Globus pallidus (tissue), 1 donor: ENCODE measurements at places on chromosomes 1 and 21.

DNA sequence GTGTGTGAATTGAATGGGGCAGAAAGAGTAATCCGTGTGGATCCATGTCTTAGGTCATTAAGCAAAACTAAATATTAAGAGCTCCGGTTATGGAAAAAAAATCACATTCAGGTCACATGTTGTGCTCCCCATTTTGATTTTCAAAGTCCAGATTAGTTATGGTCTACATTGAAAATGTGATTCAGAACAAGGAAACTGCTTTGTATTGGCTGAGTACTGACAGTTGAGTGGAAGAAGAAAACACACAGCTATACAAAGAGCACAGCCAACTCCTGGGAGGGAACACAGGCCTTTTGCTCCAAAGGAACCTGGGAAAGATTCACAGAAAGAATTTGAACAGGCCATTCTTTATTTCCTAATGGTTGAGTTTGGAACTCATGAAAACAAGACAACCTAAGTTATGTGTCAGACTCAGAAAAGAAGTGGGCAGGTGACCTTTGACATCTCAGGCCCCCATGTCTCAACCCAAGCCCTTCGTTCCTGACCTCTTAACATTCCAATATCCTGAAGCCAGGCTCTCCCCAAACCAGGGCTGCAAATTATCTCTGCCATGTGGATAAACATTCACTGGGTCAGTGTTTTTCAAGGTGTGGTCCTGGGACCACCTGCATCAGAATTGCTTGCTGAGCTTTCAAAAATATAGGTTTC lies 159.3 kb upstream of the LMO4 start:
- no peak for DNase-seq

DNA sequence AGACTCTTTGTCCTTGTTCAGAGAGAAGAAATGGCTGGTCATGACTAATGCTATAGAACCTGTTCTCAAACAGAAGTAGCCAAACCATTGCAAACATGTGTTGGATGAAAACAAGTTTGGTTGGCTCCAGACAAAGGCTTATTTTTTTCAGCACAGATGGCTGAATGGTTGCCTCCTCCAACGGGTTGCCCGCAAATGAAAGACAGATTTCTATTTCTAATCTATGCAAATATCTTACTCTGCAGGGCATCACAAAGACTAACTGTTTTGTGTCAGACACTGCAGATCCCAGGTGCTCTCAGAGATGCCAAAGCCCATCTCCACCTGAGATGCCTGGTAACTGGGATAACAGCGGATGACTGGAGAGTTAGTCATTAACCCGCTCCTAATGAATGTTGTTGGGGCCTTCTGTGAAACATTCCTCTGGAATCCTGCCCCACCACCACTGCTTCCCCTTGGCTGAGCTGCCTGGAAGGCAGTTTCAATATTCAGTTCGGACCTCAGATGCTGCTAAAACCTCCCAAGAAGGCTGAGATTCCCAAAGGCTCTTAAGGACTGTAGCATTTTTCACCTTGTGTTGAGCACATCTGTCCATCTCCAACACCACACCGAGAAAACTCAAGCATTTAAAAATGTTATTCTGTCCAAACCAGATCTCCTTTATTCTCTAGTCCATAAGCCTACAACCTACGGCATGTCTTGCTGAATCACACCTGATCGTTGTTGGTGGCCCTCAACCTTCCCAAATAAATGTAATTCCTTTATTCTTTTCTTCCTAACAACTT lies 104.4 kb downstream of the PTPN14 start:
- peak; percentile 52 for DNase-seq

DNA sequence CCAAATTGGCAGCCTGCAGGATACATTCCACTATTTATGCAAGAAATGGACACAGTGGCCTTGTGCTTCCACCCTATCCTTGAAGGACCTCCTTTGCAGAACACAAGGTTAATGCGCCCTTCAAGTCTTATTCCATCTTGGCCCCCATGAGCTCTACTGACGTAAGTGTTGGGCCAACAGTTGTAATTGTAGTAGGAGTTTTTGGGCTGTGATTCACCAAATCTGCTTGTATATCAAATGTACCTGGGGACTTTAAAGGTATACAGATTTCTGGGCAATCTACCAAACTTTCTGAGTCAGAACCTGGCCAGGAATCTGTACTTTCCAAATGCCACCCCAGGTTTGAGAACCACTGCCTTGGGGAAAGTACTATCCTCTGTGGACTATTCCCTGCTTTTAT lies 100.9 kb upstream of the MARK1 start:
- no peak for DNase-seq

GRCh38 chr21:27693376-27693775 lies 726.5 kb upstream of the ADAMTS5 start:
- no peak for DNase-seq

DNA sequence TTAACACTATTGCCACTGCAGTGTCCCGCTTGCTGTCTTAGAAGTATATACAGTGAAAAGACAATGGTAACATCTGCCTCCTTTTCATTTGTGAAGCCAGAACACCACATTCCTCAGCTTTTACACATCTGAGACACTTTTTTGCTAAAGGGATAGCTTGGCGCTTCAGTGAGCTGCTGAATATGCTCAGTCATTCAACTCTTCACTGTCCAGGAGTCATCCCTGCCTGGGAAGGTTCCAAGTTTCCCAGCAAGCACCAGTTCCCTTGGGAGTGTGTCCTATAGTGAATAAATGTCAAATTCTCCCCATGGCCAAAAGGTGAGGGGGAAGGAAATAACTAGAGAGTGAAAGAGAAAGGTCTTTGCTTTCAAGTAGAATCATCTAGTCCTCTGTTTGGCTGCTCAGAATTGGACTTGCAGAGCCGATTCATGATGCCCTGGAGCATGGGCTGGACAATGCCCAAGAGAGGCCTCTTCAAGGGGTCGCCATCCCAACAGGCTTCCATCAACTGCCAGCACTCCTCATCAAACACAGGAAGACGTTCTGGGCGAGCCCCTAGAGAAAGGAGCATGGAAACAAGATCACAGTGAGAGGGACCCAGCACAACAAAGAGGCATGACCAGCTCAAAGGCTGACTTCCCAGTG lies 25.5 kb upstream of the RBBP5 start:
- no peak for DNase-seq

GRCh38 chr1:70497152-70497551 lies 86.1 kb downstream of the CTH start:
- DNase-seq, result no peak

- DNase-seq, result no peak
Measured at GRCh38 chr1:66182551-66183178, 351.3 kb upstream of the SGIP1 start.

DNA sequence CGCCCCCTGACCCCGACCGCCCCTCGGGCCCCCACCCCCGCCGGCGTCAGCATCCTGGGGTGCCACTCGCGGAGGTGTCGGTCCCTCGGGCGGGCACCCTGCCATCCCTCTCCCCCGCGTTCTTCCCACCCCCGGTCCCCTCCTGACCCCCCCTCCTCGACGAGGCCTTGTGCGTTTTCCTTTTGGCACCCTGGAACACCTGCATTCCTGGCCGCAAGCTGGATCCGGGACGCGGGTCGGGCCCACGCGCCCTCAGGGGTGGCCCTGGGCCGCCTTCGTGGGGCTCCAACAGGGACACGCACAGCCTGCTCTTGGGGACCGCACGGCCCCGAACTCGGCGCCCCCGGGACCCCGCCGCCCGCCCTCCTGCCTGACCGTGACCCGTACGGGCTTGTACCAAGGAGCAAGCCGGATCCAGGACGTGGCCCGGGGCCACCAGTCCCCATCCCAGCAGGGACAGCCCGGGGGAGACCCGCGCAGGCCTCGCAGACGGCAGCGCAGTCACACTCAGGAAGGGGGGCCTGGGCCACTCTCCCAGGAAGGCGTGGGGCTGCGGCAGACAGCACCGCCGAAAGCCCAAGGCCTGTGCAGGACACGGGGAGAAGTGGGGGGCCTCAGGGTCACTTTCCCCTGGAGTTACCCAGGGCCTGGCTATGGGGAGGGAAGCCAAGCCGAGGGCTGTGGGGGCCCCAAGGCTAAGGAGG lies 579 bp upstream of the SLC19A1 start:
- DNase-seq, result no peak

DNA sequence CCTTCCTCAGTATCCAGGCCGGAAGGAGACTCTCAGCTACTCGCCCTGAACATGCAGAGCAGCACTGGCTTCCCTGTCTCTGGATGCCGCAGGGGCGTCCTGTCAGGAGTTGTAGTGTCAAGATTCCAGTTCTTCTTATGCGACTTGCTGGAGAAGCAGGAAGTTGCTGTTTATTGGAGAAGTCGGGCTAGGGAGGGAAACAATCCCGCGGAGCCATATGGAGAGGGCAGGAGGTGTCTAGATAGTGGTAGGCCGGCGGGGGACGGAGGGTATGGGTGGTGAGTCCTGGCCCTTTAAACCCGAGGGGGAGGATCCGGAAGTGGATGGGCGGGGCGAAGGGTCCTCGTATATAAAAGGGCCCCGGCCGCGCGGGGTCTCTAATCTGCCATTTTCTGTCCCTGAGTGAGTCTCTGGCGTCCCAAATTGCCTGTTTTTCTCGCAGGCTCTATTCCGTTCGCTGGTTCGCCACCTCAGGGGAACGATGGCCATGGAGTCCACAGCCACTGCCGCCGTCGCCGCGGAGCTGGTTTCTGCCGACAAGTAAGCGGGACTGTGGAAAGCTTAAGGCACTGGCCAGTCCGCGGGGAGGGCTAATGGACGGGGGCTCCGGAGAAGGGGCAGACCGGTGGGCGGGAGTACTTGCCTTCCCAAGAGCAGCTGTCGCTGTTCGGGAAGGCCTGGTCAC lies at the start of gene NASP:
Gene NASP (plus strand): TSS at position 376 of the 685 bp plus-strand sequence. CDS start 106 bp downstream, at position 482.
- peak; percentile 89 for DNase-seq

DNA sequence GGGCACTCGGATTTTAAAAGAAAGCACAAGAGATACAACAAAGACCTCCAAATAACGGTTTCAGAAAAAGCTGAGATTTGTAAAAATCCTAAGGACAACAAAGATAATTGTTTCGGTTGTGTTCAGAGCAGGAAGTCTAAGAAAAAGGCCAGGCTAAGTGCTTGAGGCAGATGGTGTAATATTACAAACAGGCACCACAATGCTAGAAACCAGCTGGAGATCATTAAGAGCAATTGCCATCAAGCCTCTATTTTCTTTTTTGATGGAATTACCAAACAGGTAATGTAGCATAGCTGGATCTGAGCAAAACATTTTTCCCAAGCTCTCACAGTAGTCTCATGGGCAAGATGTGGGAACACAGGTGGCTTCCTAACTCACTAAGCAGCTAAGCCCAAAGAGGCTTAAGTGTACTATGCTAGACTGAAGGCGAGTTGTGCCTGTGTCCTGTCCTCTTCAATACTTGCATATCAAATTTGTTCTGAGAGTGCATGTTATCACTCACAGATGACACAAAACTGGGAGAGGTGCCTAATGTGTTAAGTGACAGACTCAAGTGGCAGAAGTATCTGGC lies 161.6 kb downstream of the GLUL start:
- DNase-seq, result no peak

DNA sequence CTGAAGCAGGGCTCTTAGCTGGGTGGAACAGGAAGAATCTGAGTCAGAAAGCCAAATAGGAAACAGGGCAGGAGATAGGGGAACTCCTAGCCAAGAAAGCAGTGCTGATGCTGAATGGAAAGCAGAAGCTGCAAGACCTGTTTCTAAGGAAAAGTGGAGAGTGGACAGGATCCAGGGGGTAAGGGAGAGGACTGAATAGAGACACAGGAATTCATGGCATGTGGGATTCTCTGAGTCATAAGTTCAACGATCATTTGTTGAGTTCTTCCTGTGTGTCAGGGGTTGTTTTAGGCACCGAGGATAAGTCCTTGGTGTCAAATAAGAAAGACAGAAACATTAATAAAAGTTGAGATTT lies 153.8 kb upstream of the FGGY start:
- no peak for DNase-seq

GRCh38 chr1:58469016-58469415 lies 77.5 kb downstream of the OMA1 start:
- DNase-seq, result no peak

- no peak for DNase-seq
Measured at GRCh38 chr1:3886106-3886670, 13.9 kb downstream of the C1orf174 start.

DNA sequence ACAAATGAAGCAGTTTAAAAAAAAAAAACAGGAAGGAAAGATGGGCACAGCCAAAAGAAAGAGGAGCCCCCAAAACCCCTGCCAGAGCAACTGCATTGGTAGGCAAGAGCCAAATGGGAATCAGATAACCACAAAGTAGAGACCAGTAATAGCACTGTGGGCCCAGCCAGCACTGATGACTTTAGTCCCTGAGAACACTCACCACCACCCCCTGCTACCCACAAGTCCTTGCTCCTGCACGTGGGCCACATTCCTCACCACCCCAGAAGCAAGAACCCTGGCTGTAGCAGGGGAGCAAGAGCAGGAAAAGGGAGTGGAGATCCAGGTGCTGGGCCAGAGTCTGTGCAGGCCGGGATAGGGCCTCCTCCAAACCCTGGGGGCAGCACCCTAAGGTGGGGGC lies 86.1 kb downstream of the RRAGC start:
- DNase-seq, result no peak

DNA sequence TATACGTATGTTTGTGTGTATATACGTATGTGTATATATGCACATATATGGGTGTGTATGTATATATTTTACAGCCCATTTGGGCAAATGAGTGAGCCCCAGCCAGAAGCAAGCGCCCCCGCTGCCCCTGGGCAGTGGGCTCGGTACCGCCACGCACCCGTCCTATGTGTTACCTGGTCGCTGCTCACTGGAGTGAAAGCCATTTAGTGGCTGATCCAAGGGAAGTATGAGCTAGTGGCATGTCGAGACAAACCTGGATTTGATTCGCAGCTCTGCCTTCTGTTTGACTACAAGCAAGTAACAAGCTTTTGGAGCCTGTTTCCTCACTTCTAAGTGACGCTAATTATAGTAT lies 35.8 kb upstream of the JAK1 start:
- no peak for DNase-seq

GRCh38 chr1:61742620-61743430 lies 545 bp downstream of the PATJ start:
- DNase-seq, result peak; percentile 45

DNA sequence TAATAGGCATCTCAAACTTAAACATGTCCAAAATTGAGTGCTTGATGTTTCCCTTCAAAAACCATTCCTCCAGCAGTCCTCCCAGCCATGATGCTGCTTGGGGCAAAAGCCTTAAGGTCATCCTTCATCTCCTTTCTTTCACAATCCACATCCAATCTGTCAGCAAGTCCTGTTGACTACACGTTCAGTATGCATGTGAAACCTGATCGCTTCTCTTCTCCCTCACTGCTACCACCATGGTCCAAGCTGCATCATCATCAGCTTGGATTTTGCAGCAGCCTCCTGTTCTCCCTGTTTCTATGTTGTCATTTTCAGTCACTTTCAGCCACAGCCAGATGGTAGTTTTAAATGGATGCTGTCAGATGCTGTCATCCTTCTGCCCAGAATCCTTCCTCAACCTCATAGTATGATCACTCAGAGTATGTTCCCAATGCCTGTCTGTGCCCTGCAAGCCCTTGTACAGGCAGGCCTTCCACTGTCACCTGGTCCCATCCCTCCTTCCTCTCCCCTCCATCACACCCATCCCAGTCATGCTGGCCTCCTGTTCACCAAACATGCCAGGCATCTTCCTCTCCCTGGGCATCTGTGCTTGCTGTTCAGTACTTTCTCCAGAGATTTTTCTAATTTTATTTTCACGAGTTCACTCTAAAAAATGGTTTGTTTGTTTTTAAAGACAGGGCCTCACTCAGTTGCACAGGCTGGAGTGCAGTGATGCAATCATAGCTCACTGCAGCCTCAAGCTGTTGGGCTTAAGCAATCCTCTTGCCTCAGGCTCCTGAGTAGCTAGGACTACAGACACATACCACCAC lies 66.0 kb downstream of the SYDE2 start:
- no peak for DNase-seq
